Stimulated activated CD4-positive, alpha-beta T cell treated with anti-CD3 and anti-CD28 coated beads, Interleukin-2, amount 100 ng/mL, for 24 hours (primary cell): ENCODE measurements at places on chromosomes 13 and 19.

GRCh38 chr19:22530042-22530441 is 104.1 kb upstream of the ZNF492 start:
- no peak for DNase-seq

DNA sequence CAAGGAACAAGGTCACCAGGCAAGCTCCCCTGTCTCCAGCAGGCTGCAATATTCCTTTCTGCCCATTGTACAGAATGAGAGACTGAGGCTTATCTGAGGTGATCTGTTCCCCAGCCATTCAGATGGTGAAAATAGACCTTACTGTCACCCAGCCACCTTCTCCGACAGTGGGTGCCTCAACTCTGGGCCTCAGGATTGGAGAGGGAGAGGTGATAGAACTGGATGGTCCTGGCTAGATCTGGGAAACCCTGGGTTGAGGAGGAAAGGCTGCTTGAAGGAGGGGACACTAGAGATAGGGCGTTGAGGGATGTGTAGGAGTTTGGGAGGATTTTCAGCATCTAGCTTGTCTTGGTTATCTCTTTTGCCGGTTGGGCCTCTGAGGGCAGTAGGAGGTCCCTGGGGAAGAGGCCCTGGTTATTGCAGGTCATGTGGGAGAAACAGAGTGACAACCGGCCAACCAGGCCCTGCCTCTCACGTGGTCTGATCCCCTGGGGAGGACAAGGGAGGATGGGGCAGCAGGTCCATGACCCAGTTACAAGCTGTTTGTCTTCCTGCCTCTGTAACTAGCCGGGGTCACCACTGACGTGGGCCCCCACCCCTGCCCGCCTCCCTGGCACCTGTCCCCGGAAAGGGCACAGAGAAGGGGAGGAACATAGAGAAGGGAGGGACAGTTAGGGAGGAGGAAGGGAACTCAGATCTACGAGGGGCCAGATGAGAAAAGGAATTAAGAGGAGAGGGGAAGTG is 8.2 kb downstream of the NFIC start:
- DNase-seq, result no peak

GRCh38 chr13:66835040-66835628 is 395.0 kb downstream of the PCDH9 start:
- no peak for DNase-seq

- no peak for DNase-seq
Observed at GRCh38 chr19:4807188-4807587, 15.7 kb downstream of the FEM1A start.

GRCh38 chr19:49631014-49631588 is 8.8 kb downstream of the RRAS start:
- DNase-seq, result no peak

DNA sequence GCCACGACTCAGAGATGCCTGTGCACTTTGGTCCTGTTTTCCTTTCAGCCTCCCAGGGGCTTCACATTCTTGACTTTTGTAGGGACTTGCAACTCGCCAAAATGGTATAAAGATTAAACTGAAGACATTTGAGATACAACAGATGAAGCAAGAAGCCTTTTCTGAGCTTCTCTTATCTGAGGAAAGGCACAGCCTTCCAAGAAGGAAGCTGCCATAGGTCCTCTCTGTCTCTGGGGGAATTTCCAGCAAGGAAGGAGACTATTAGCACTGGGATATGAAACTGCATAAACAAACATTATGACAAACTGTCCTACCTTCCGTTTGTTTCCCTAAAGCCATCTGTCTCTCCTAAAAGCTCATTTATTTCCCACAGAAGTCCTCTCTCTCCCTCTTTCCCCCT is 39.3 kb downstream of the TGDS start:
- DNase-seq, result no peak

GRCh38 chr13:41668130-41668757 is 210.9 kb downstream of the RGCC start:
- no peak for DNase-seq

- no peak for DNase-seq
Observed at GRCh38 chr13:44930280-44930679, 59.0 kb downstream of the NUFIP1 start.

DNA sequence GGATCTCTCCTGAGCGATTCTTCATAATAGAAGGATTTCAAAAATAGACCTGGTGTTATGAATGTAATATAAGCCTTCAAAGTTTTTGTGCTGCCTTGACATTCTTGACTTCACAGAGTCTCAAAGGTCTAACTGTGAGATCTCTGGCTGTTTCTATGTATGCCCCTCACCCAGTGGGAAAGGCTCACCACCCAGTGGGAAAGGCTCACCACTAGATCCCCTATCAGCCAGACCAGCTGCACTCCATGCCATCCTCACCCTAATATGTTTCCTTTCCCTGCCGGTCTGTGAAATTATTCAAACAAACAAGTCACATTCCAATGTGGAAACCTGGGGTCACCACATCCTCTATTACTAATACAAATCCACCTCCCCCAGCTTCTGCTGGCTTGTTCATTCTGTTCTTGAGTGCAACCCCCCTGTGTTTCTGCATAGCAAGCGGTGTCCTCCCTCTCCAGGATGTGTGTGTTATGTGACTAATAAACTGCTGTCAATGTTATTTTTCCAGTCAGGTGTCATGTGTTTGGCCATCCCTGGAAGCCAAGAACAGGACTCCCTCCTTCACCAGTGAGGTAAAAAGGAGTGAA is 13.8 kb upstream of the SLITRK1 start:
- no peak for DNase-seq

GRCh38 chr13:107712145-107712860 is 503.0 kb downstream of the LIG4 start:
- no peak for DNase-seq

DNA sequence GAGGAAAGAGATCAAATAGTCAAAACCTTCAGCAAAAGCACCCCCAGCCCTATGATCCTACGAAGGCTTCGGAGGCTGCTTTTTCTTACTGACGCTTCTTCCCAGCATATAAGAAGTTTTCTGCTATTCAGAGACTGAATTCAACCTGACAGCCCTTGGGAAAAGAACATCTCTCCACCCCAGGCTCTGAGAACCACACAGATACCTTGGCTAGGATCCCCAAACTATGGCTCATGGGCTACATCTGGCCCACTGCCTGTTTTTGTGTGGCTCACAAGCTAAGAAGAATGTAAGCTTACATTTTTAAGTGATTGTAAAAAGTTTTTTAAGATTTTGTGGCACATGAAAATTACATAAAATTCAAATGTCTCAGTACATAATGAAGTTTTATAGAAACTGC is 3.0 kb downstream of the SLC15A1 start:
- no peak for DNase-seq

- no peak for DNase-seq
Observed at GRCh38 chr19:19606021-19606420, 12.5 kb downstream of the PBX4 start.

DNA sequence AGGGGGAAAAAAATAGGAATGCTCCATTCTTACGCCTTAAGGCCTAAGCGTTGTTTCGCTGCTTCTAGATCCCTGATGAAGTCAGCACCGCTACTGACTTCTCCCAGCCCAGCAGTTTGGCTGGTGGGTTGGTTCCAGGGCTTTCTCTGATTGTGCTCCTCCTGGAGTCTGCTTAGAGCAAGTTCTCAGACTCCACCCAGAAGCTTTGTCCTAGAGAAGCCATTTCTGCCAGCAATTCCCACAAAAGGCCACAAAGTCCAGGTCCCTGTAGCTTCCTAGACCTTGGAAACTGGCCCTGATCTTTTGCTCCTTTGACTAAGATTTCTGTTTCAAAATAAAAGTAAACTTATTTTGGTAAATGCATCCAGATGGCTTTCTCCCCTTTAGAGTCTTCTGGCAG is 65.4 kb downstream of the KCTD12 start:
- no peak for DNase-seq

DNA sequence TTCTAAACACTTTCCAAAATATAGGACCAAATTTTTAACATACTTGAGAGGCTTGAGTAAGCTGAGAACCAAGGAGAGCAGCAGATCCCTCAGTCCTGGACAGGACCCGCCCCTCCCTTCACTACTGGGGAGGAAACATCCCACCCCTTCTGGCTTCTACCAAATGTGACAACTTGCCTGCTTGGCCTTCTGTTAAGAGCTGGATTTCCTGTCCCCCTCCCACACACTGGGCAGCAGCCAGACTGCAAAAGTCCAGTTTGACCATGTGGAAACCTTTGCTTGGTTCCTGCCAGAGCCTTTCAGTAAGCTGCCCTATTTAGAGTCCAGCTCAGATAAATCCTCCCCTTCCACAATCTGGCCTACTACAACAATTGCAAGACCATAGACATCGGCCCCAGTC is 84.3 kb downstream of the FGF14 start:
- no peak for DNase-seq

DNA sequence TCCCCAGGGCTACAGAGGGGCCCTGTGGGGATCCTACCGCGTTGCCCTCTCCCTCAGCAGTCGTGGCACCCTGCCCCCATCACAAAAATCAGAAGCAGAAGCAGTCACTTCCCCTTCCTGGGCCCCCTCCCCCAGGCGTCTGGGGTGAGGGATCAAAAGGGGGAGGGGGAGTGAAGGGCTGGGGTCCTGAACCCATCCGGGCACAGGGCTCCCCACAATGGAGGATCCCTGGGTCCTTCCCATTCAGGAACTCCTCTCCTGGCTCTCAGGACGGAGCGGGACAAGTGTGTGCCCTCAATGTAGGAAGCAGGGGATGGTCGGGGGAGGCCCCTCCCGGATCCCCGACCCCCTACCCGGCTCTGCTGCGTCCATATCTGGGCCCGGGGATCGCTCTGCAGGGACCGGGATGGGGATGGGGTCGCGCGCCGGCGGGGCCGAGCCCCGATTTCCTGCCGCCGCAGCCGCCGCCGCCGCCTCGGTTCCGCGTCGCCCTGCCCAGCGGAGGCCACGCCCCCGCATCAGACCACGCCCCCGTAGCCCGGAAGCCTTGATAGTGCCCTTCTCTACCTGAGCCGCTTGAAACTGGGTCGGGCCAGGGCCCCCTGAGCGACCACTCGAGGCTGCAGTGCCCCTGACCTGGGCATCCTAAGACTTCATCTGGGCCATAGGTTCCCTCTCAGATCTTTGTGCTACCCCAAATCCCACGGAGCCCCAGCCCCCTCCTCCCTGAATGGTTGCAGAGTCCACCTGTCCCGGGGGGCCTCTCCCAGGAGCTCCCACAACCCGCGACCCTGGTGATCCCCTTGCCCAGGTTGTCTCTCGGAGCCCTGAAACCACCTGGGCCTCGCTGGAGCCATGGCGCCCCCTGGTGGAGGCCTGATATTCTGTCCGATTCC is at the start of gene GMIP:
Gene GMIP, minus strand, starts transcription at position 500 of the 896 bp plus-strand sequence. Its CDS starts 128 bp downstream, at position 372.
- DNase-seq, result peak; percentile 88

- DNase-seq, result no peak
Observed at GRCh38 chr13:106602178-106602577, 34.2 kb upstream of the ARGLU1 start.

- DNase-seq, result no peak
Observed at GRCh38 chr19:37999309-38000213, 92.6 kb downstream of the SIPA1L3 start.

DNA sequence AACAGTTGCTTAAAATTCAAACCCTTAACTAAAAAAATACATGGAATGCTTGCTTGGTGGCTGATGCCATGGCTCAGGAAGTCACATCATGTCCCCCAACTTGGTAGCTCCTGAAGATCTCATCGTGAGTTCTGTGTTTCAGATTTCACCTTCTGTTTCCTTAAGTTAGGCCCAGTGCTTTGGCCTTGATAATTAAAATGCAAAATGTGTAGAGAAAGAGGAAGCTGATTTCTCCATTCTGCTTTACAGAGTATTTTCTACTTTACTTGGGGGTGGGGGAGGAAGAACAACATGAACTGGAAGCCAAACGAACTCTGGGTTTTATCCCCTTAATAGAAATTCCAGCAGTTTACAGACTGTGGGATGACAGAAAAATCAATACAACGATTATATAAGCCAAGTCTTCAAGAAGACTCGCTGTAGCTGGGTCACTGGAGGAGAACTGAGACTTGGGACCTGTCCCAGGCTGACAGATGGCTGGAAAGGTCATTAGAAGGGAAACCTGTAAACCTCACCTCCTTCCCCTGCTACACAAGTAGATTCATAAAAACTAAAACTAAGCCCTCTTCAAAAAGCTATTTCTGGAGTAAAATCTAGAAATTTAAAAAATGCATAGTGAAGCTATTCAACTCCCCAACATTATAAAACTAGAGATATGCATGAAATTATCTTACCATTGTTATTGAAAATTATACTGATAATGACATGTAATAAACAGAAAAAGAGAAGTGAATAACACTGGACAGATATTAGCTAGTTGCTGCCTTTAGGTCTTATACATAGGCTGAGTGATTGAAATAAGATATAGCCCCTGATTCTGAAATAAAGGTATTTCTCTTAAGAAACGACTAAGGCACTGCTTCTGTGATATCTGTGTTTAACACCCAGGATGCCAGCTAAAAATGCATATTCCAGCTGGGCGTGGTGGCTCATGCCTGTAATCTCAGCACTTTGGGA is 22.1 kb upstream of the GGACT start:
- no peak for DNase-seq

DNA sequence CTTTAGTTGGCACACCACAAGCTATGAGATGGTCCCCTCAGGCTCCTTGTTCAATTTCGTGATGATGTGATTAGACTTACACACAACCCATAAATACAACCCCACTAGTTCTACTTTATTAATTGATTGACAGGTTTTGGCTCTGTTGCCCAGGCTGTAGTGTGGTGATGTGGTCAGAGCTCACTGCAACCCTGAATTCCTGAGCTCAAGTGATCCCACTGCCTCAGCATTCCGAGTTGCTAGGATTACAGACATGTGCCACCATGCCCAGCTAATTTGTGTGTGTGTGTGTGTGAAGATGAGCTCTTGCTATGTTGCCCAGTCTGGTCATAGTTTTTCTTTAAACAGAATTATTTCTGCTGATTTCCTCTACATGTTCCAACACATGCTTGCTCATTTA is 17.5 kb upstream of the HTR2A start:
- DNase-seq, result no peak

DNA sequence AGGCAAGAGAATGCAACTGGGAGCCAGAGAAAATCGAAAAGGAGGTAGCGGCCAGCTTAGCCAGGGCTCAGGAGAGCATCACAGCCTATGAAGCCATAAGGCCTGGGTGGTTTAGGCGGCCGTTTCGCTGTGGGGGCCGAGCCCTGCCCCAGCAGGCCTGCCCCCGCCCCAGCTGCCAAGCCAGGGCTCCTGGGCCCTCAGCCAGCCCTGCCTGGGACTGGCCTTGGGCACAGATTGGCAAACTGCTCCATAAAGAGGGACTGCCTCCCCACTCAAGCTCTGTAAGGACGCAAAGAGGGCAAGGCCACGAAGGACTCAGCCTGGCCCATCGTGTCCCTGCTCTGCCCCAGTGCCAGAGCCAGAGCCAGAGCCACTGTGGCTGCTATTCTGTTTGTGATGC is 10.2 kb downstream of the ZNF653 start:
- DNase-seq, result no peak

- no peak for DNase-seq
Observed at GRCh38 chr13:30763786-30764413, 28.6 kb downstream of the ALOX5AP start.

DNA sequence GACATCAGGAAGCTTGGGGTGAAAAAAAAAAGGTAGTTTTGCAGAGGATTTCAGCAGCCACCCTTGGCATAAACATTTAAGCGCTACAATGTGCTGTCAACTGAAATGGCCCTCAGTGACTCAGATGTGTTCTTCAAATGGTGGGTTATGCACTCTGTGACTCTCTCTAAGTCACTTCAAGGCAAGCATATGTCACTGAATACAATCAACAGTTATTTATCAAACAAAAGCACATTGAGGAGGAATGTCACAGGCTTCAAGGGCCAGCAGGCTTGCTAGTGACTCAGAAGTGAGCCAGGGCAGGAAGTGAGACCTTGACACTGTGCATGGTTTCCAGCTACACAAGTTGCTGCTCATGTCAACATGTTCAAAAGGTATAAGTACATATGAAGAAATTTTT is 523.7 kb upstream of the HTR2A start:
- DNase-seq, result no peak
